ENCODE measurements at places on chromosomes 5 and 9.

GRCh38 chr5:8701251-8701650, 832.3 kb downstream of the MTRR start:
- no peak for DNase-seq

DNA sequence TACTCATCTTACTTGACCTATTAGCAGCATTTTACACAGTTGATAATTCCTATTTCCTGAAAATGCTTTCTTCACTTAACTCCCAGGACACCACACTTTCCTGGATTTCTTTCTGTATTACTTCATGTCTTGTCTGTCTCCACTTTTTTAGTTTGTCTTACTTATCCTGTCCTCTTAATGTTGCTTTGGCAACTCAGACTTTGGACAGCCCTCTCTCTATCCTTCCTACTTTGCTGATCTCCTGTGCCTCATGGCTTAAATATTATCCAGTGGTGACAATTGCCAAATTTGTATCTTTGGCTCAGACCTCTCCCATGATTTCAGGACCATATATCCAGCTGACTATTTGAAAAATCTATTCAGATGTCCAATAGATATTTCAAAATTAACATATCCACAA, 39.8 kb upstream of the NUDT12 start:
- no peak for DNase-seq

DNA sequence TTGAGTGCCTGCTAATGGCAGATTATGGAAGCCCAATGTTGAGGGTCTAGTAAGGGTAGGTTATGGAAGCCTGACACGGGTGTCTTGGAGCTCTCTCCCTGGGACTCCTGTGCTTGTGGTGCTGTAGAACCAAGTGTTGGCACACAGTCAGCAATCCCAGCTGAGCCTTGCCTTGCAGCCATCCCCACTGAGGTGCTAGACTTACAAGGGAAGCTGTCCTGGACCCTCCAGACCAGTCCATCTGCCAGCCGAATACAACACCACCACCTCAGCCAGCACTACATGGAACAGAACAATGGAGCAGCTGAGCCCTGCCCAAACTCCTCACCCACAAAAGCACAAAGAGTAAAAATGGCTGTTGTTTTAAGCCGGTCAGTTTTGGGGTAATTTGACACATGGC, 90.5 kb upstream of the DNAH5 start:
- no peak for DNase-seq

GRCh38 chr5:60210810-60211209, 317.3 kb upstream of the PDE4D start:
- no peak for DNase-seq

- no peak for DNase-seq
These were observed 11.9 kb upstream of the GALNT10 start for GRCh38 chr5:154178661-154179060.

- no peak for DNase-seq
These were observed 92.9 kb upstream of the NEK6 start for GRCh38 chr9:124164811-124165210.

DNA sequence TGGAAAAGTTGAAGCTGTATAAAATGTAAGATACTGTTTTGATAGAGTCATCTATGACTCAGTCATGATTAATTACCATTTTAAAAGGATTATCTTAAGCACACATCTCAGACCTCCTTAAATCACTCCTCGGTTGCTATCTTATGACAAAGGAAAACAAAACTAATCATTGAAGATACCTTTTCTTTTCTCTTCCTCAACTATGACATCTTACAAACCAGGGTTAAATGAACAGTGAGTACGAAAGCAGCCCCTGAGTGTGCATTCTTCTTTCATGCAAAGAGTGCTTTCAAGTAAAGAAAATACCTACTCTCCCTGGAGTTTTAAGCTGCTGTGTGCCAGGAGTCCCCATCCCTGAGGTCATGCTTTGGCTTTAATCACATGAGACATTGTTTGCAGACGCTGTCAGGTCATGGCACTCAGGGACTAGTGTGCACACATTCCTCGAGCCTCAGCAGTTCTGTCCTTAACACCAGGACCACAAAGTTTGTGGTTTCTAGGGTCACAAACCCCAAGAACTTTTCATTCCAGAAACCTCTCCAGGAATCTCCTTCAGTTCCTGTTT, 86.7 kb upstream of the ICE1 start:
- no peak for DNase-seq

DNA sequence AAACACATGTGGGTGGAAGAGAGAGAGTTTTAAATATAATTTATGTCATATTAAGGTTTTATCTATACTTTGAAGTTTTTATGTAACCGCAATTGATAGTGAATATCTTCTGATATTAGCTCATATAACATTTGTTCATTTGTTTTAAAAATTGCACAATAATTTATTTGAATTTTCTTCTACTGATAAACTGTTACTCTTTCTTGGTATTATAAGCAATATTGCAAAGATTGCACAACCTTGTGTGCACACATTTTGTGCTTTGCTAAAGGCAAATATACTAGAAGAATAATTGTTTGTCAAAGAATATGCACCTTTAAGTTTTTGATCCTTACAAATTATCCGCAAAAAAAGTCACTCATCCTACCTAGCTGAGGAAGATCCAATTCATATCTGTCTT, 275.7 kb downstream of the TLR4 start:
- no peak for DNase-seq

DNA sequence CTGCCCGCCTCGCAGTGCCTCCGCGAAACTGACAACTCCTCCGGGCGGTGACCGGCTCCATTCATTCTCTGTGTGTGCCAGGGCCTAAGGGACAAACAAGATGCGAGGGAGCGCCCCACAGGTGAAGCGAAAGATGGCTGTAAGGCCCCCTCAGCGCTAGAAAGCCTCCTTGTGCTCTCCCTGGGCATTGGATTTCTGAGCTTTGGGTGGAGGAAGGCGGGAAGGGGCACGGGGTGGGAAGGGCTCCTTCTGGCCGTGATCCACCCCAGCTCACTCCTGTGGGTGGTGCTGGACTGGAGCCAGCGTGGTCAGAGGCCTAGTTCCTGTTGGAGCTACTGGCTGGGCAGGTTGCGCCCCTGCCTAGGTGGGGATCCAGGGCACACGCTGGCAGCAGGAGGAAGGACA, 943 bp downstream of the GALNT12 start:
- DNase-seq, result no peak

DNA sequence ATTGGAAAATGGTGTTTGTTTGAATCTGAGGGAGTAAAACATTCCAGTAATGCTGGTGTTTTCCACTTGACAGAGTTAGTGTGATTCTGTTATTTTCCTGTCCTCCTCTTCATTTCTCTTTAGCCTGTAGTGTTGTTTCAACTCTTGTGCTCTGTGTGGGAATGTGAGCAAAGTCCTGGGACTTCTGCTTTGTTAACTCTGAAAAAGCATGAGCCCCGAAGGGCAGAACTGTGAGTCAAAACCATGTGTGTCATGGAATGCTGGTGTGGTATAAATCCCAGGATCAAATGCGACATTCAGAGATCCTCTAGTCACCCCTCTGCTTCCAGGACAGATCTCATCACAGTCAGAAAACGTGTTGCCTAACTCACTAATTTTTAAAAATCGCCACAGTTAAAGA, 8.9 kb downstream of the F2R start:
- no peak for DNase-seq

DNA sequence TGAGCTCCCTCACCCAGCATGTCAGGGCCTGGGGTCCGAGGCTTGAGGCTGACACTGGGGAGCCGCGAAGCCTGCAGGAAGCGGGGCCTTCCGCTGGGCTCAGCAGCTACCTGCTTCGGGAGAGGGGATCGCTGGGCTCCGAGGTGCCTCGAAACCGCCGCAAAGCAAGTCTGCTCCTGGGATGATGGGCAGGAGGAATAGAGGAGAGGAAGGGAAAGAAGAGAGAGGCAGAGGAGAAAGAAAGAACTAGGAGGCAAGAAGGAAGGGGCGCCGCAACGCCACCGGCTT, 1.5 kb upstream of the PRDM12 start:
- DNase-seq, result no peak

DNA sequence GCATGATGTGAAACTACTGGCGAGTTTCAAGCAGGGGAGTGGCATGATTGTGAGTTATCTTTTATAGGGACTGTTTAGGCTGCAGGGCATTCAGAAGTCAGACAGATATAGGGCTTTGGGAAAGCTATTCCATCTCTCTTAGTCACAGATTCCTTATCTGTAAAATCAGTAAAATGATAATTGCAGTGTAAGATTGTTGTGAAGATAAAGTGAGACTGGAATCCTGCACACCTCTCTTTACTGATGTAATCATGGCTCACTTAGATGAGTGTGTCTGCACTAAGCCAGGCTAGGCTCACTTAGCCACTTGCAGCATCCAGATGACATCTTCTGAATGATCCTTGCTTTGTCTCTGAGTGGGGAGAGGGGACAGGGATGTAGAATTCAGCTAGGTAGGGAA, 81.8 kb upstream of the MAMDC2 start:
- no peak for DNase-seq

- DNase-seq, result no peak
These were observed 47.3 kb downstream of the SH3TC2 start for GRCh38 chr5:149015561-149015960.

GRCh38 chr5:66513130-66513529, 83.1 kb upstream of the MAST4 start:
- DNase-seq, result no peak

DNA sequence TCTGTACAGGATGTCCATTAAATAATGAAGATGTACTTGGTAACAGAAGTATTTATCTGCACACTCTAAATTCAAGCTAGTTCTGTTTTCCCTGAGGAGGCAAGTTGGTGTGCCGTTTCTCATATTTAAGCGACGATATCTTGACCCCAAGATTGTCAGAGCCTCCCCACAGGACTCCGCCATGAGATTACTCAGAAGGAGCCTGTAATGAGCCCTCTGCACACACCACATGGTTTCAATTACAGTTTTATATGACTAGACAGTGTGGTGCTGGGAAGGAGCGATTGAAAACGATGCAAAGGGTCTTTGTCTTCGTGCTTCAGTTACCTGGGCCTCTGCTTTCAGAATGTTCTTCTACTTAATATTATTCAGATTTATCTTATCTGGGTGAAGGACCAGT, 840.4 kb upstream of the WWC1 start:
- no peak for DNase-seq

GRCh38 chr5:28574606-28575005, 1536.2 kb upstream of the CDH9 start:
- DNase-seq, result no peak

DNA sequence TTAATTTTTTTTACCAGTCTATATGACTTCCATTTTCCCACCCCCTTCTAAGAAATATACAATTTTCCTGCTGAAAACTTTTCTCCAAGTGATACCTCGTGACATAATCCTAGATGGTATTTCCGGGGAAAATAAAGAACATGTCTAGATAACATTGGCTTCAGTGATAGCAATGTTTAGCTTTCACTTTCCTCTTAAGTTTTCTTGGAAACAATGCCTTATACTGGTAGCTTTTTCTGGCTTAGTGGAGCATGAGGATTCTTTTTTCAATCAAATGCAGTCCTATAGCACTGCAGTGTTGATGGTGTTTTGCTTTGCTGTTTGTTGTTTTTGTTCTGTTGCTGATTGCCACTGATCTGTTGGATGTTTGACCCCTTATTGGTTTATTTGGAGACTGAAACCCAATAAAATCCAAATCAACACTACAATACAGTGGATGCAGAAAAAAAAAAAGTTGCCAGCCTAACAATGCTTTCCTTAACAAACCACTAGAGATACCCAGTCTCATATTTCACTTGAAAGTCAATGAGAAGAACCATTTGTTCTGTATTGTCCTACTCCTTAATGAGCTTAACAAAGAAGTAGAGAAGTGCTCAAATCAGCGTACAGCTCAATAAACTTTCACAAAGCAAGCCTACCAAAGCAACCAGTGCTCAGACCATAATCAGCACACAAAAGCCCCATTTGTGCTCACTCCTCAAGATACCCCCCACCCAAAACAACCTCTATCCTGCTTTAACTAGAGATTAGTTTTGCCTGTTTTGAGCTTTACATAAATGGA, 74.2 kb upstream of the GRAMD2B start:
- no peak for DNase-seq

GRCh38 chr9:27145143-27145542, 36.1 kb downstream of the TEK start:
- no peak for DNase-seq

DNA sequence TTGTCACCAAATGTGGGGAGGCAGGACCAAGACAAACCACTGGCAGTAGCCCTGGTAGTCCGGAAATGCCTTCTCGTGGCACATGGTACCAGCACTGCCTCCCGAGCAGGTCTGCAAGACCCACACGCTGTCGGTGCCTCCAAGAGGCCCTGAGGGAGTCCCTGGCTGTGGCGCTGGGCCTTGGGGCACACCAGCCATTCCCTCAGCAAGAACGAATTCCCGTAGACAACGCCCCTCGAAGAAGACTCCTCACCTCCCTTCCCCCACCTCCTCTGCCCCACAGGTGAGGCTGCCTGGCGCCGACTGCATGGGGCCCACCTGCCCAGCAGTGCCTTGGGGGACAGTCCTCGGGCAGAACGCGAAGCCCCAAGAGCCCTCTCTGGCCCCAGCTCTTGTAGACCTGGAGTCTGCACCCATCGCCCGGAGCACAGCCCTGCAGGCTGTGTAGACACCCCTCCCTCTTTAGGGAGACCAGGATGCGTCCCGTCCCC, 56.0 kb downstream of the EXD3 start:
- DNase-seq, result no peak

DNA sequence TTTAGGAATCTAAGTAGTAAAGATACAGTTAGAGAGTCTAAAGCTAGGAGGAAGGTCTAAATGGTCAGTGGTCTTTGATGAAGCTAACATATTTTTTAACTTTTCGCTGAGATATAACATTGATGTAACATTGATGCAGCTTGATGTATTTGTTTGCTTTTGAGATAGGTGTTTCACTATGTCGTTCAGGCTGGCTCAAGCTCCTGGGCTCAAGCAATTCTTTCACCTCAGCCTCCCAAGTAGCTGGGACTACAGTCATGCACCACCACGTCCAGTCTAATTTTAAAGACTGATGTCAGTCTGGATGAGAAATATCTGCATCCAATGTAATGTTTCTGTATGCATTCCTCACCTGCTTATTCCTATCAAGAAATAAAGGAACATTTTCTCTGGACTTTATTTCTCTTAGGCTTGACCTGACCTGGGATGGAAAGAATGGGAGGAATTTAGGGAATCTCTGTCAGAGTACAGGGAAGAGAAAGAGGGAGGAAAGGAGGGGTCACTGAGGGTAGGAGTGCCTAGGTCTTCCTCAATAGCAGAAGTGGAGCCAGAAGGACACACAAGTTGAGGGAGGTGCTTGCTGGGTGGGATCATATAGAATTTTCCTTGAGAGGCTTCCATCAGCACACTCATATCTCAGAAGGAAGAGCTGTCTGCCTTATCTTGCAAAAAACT, 101.5 kb upstream of the GPBP1 start:
- no peak for DNase-seq

Data from bone marrow (tissue), 2 donors.